Ammon's horn (tissue), 1 donor: ENCODE measurements at places on chromosomes 16 and 17.

GRCh38 chr17:39872751-39873150 lies 4.7 kb downstream of the ZPBP2 start:
- DNase-seq = no peak

- no peak for DNase-seq
Measured at GRCh38 chr17:55384643-55385232, 36.9 kb downstream of the MMD start.

DNA sequence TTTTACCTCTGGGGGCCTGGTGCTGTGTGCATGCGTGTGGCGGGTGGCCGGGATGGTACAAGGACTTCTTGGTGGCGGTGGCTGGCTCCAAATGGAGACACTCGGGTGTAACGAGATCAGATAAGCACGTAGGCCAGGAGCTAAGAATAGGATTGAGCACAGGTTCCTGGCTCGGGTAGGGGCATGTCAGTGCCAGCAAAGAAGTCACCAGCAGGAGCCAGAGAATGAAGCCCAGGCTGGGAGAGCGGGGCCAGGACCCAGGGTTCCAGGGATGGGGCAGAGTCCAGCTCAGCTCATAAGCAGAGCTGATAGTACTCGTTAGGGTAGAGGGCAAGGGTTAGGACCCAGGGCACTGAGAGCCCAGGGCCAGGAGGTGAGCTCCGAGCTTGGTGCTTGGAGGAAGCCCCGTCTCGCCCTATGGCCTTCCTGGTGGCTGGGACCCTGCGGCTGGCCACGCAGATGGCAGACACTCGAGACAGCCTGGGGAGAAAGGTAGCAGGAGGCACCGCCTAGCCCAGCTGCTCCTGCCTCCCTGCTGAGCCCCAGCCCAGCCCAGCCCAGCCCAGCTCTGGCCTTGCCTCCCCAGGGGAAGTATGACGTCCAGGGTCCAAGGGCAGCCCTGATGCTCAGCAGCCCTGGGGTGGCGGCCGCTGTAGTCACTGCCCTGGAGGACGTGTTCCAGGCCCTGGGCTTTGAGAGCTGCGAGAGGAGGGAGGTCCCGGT lies 8.9 kb downstream of the ZNF213 start:
- DNase-seq = no peak

DNA sequence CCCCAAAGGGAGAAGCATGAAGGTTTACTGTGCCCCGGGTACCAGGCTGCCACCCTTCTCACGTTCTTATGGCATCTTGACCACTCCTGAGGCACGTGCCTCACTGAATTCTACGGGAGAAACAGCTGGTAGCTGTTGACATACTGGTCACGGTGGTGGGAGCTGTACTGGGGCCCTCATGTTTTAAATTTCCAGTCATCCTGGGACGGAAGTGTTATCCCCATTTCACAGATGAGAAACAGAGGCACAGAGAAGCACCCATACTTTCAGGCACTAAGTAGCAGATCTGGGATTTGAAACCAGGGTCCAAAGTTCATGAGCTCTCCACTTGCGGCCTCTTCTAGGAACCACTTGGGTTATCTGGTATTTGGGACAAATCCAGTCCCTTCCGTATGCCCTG lies 26.3 kb upstream of the DOC2B start:
- DNase-seq = no peak

- no peak for DNase-seq
Measured at GRCh38 chr17:1607971-1608320, 20.7 kb downstream of the SLC43A2 start.

DNA sequence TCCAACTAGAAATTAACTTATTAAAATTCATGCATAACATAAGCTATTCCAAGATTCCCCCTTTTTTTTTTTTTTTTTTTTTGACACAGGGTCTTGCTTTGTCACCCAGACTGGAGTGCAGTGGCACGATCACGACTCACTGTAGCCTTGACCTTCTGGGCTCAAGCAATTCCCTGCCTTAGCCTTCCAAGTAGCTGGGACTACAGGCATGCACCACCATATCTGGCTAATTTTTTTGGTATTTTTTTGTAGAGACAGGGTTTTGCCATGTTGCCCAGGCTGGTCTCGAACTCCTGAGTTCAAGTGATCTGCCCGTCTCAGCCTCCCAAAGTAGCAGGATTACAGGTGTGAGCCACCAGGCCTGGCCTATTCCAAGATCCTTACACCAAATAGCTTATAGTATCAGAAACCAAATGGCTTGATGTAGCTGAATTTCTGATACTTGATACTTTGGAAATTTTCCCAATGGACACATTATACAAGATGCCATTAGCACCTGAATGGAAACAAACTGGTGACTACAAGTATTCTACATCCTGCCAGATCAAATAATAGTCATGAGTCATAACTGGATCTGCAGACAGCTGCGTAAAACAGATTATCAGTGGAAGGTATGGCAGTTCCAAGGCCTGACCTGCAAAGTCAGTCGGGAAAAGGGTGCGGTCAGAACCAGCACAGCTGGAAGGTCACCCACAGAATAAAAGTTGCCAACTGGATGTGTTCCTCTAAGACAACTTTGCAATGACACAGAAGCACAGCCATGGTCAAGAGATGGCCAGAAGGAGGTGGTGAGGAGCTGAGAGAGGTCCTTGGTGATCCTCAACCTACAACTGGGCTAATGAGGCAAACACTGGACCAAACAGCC lies 14.5 kb downstream of the TUBG1 start:
- no peak for DNase-seq

GRCh38 chr17:41010441-41010840 lies 1.5 kb upstream of the KRTAP3-1 start:
- DNase-seq = no peak

- no peak for DNase-seq
Measured at GRCh38 chr16:69176033-69176800, 10.7 kb upstream of the SNTB2 start.

DNA sequence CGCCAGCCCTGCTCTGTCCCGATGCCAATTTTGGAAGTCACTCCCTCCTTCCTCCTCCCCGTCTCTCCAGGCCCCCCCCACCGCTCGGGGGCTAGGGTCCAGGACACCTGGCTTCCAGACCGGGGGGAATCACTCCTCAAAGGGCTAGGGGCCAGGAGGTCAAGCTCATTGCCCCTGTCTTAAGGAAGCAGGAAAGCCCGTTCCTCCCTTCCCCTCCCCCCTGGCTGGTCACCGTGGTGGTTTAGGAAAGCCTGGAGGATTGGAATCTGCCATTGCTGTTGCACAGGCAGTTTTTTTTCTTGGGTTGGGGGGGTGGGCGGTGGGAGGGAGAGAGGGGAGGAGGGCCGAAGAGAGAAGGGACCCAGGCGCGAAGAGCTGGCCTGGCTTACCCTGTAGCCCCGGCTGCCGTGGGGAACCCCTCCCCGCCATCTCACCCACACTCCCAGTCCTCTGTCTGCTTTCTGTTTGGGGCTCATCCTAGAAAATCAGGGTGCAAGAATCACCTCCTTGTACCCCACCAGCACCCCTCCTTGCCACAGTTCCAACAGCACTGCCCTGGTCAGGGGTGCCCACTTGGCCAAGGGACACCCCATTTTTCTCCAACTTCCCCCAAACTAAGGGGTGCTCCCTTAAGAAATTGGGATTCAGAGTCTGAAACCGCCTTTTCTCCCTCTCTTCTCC lies 2.9 kb upstream of the BCL6B start:
- no peak for DNase-seq

GRCh38 chr17:6558276-6558675 lies 1.9 kb upstream of the PITPNM3 start:
- DNase-seq = no peak

DNA sequence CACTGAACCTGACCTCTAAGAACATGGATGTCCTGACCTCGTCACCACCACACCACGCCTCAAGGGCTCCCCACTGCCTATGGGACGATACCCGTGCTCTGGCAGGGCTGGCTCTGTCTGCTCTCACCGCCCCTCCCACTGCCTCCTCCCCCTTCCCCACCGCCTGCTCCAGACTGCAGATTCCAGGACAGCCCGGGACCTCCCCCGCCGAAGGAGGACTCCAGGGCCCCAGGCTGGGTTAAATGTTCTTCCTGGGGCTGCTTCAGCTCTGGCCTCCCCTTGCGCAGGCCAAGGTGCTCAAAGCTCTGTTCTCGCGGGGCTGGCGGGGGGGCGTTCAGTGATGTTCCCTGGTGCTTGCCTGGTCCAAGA lies 3.1 kb downstream of the NPW start:
- DNase-seq = no peak

- no peak for DNase-seq
Measured at GRCh38 chr17:30917050-30917449, 4.7 kb upstream of the ADAP2 start.

DNA sequence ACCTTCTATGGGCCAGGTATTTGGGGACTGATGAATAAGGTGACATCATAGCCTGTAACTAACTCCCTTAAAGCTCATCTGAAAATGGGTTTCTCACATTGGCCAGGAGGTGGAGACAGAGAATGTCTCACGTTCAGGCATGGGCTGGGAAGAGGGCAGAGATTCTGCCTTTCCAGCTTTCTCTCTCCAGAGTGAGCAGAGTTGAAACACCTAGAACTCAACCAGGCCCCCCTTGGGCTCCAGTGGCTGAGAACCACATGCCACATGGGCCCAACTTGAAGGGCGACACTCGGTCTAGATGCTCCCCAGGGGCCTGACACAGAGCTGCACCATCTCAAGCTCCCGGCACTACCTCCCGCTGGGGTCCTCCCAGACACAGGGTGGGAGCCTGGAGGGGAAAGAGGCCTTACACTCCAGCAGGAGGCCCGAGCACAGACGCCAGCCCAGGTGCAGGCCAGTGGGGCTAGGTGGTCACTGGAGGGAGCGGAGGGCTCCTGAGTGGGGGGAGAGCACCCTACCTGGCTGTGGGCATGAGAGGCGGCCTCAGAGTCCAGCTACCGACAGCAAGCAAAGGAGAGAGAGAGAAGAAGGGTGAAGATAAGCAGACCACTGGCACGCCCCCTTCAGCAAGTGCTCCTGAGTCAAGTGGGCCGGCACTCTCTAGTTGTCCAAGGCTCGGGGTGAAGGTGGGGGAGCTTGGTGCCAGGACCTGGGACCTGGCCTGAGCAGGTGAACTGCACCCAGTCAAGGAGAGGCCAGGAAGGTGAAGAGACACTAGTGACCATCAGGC lies 55.9 kb downstream of the MYO18A start:
- peak; percentile 84 for DNase-seq

GRCh38 chr17:56203430-56203829 lies 50.2 kb downstream of the ANKFN1 start:
- DNase-seq = no peak

DNA sequence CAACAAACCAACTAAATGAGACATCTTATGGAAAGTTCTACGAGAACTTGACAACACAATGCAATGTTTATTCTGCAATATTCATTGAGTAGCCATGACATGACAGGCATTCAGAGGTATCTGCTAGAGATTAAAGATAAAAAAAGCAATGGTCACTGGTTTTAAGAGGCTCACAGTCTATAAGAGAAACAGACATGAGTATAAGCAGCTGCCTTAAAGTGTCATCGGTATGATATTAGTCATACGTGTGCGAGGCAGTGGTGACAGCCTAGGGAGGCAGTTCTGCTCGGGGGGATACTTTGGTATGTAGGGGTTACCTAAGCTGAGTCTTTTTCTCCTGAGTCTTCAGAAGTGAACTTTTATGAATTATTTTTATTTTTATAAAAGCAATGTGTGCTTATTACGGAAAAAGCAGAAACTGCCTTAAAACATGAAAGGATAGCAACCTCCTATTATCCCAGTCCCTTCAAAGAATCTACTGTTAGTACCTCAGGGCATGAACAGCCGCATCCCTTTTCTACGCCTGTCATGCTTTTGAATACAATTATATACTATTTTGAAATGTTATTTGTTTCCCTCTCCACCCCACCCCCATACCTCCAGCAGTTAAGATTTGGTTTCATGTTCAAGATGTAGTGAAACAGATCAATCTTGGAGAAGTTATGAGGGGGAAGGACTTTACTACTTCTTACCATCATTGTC lies 7.7 kb downstream of the ST6GALNAC1 start:
- no peak for DNase-seq

DNA sequence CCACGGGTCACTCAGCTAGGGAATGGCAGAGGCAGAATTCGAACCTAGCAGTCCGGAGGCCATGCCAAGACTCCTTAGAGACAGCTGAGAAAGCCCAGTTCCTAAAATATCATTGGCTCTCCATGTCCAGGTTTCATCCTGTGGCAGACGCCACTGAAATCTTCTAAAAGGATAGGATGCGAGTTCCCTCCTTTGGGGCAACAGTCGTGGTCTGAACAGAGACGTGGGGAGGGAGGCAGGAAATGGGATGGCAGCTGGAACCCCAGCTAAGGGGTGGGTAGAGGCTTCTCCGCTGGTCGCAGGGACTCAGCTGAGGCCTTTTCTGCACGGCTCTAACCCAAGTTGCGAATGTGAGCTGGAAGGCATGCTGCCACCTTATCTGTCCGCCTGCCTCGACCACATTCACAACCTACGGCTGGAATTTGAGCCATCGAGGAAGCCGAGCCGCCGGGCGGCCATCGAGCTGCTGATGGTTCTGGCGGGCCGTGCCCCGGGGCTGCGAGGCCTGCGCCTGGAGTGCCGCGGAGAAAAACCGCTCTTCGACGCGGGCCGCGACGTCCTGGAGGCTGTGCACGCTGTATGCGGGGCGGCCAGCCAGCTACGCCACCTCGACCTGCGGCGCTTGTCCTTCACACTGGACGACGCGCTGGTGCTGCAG lies 1.9 kb upstream of the HSF4 start:
- DNase-seq = no peak

- no peak for DNase-seq
Measured at GRCh38 chr17:77435272-77436057, 294.7 kb downstream of the SEC14L1 start.

DNA sequence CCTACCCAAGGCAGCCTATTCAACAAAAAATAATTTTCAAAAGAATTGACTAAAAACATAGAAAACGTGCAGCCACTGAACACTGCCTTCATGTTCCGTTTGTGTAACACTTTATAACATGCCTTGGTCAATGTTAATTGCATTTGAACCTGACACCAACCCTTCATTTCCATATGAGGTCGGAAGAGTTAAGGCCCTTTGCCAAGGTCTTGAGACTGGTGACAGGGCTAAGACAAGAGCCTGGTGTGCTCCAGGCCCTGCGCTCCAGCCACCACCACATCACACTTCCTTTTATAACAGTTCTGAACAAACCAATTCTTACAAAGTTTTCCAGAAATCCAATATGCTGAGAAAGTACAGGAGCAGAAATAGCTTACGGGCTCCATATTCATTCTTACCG lies 4.2 kb downstream of the BBS2 start:
- DNase-seq = peak; percentile 54

DNA sequence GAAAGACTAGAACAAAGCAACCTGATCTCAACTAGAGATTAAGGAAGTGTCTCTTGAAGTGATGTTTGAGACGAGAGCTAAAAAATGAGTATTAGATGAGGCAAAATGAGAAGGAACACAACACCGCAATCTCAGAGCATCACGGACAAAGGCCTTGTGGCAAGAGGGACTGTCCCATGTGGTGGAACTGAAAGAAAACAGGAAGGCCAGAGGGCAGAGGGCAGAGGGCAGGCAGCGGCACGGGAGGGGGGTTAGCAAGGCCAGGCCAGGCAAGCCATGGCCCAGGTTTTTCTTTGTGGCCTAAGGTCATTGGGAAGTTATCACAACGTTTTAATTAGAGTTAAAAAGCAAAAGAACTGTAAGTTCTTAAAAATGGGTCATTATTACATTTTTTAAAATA lies 22.5 kb downstream of the RPA1 start:
- DNase-seq = no peak
